Stimulated activated CD8-positive, alpha-beta memory T cell treated with anti-CD3 and anti-CD28 coated beads, Interleukin-2, amount 100 ng/mL, for 48 hours (primary cell): ENCODE measurements at places on chromosomes 2 and 18.

DNA sequence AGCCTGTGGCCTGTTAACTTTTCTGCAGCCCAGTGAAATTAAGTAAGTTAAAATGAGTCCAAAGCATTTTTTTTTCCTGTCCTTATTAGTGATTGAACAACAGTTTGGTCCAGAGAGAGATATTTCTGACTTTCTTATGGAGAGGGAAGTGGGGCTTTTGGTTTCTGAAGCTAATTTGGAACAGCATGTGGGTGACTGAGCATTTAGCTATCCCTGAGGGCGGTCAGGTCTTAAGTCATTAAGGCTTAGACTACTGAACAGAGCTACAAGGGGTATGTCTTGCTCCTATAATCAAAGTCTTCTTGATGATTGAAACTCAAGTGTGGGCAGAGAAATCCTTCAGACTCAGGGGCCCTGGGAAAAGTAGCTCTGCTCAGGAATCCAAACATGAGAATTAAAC, 14.0 kb downstream of the ARHGAP25 start:
- no peak for DNase-seq

DNA sequence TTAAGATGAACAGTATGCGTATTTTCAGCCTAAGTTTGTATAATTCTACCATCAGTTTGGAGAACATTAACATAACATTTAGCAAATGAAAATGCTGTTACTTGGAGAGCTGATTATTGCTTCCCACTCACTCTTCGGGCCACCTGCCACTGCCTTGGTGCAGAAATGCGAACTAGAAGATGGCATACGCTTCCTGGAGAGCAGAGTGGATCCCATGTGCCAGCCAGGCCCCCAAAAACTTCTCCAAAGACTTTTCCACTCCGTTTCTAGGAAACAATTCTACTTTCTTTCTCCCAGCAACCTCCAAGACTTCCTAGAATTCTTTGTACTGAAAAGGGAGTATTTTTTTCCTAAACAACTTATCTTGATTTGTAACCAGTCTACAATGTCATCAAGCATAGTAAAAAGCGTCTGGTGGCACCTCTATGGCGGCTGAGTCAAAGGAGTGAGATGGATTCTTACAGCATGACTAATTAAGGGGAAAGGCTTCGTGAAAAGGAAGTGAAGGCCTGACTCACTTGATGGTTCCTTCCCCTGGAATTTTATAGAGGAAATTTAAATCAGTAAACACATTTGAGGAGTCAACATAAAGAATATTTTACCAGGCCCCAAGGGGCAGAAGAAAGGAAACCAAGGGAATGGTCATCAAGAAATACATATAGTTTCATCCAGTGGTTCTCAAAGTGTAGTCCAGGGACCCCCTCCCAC, 36.6 kb downstream of the FEZ2 start:
- DNase-seq: no peak

- no peak for DNase-seq
Observed at GRCh38 chr2:239508261-239508660, 107.4 kb upstream of the HDAC4 start.

- DNase-seq: no peak
Observed at GRCh38 chr2:189157456-189157855, 22.1 kb downstream of the COL5A2 start.

DNA sequence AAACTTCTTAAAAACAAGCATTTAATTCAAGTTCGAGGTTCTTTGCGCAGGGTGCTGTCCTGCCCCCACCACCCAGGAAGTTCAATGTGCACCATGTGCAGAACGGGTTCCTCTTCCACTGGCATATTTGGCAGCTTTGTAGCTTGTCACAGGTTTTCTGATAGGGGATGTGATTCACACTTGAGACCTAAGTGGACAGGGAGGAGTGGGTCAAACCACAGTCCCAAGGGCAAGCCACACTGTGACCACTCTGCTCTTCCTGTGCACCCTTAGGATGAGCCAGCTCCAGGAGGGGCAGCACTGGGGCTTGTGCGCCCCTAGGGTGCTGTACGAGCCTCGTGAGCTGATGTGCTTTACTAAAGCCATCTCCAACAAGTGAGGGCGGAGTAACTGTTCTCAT, 82.5 kb downstream of the TGFA start:
- DNase-seq: no peak

DNA sequence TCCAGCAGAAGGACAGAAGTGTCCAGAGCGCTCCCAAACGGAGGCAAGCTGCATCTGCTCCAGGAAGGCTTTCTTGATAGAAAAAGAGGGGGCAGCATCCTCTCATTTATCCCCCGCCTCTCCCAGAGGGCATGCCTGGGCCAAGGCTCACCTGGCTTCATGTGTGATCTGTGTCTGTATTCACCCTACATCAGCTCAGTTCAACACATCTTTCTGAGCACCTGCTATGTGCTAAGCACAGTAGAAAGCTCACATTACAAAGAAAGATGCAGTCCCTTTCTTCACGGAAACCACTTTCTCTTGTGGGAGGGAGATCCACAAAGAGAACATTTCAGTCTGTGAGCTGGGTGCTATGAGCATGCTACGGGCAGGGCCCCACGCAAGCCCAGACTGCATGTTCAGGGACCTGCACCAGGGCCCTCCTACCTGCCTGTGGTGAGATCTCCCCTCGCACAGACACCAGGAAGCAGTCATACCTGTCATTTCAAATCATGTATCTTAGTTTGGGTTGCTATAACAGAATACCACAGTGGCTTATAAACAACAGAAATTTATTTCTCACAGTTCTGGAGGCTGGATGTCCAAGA, 90.7 kb downstream of the PDCL3 start:
- DNase-seq: no peak

DNA sequence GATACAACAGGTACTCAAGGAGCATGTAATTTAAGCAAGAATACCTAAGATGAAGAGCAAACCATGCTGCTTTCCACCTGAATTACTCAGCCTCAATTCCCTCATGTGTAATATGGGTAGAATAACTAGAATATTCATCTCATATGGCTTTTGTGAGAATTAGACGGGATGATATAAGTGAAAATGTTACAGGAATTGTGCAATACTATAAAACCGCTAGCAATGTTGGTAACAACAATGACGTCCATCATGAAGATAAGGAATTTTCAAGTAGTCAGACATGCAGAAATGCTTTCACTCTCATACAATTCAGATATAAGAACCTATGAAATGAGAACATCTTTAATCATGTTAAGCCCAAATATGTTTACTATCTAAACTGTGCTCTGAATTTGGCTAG, 2106.6 kb upstream of the CELF4 start:
- no peak for DNase-seq

- no peak for DNase-seq
Observed at GRCh38 chr2:161564906-161565305, 59.3 kb upstream of the SLC4A10 start.

- DNase-seq: no peak
Observed at GRCh38 chr18:43877616-43878321, 600.5 kb upstream of the SYT4 start.

GRCh38 chr2:205610437-205610836, 71.9 kb upstream of the NRP2 start:
- DNase-seq: no peak
